ENCODE measurements at places on chromosomes 1 and 21. TPM values are rescaled to one million over a fixed set of nuclear protein-coding genes. Genes with fewer than 3 reads are reported as not detected.
A peak's percentile ranks its signal among the peaks of the same experiment; 100 is the strongest.

GRCh38 chr1:20932437-20932977 is 145.4 kb upstream of the HP1BP3 start:
- H3K27ac ChIP-seq = no peak overlapping the region
- no peaks in the 10 kb centered on the region for H3K27me3 ChIP-seq
- H3K4me1 ChIP-seq = peaks cover 3% of the 10 kb centered on the region
- H3K4me3 ChIP-seq = no peak overlapping the region

The ARHGEF19 gene
- polyA plus RNA-seq = 47.5 TPM

The UBL4B gene
- 0.11 TPM for polyA plus RNA-seq

- no peak overlapping the region for H3K4me3 ChIP-seq
- no peaks in the 10 kb centered on the region for H3K36me3 ChIP-seq
- peaks cover 13% of the 10 kb centered on the region for H3K4me1 ChIP-seq
- no peaks in the 10 kb centered on the region for H3K27me3 ChIP-seq
These were observed 1.4 kb upstream of the ABCA4 start for GRCh38 chr1:94122201-94122970.

- no peaks in the 10 kb centered on the region for H3K27me3 ChIP-seq
- DNase-seq = peak; percentile 90
- peaks cover 36% of the 10 kb centered on the region for H3K36me3 ChIP-seq
- H3K4me3 ChIP-seq = no peak overlapping the region
These were observed 9.9 kb upstream of the CDCA8 start for GRCh38 chr1:37682334-37682987.

DNA sequence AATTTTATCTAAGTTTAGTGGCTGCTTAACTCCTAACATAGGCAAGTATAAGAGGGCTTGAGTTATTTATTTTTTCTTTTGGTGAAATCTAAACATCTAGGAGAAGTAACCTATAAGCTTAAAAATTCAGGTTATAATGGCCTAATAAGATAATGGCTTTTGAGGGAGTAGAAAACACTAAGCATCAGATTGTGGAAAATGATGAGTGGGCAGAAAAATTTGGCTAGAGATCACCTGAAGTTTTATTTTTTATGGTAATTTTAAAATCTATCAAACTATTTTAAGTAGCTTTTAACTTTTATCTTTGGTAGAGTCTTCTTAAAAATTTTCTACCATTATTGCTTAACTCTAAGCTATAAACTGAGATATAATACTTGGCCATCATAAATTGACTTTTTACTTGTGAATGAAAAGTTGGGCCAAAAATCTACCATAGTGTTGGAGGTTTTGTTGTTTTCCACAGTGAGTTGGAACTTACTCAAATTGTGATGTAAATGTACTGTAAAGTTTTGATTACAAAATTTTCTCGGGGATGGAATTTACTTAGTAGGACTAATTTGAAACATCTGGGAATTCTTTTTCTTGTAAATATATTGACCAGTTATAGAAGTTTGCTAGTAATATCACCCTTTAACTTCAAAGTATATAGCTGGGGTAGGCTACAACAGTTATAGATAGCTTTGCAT is 63.9 kb downstream of the USP25 start:
- H3K4me3 ChIP-seq = no peak overlapping the region
- no peak overlapping the region for H3K27ac ChIP-seq
- no peaks in the 10 kb centered on the region for H3K4me1 ChIP-seq
- DNase-seq = no peak
- H3K36me3 ChIP-seq = peaks cover 6% of the 10 kb centered on the region

DNA sequence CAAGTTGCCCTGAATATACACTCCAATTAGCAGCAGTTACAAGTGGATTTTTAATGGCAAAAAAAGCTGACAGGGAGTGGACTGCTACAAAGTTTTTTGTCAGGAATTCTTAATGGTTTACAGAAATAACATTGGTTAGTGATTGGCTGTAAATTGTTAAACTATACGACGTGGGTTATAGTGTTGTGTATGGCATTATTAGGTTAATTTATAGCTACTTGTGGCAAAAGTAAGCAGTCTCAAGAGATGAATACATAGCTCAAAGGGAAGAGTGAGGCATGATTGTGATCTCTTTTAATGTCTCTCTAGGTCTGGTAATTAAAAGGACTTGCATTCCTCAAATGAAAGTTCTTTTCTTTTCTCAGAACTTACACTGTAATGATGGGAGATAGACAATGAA is 75.8 kb upstream of the CD1D start:
- H3K4me3 ChIP-seq = no peak overlapping the region
- no peaks in the 10 kb centered on the region for H3K27me3 ChIP-seq
- no peaks in the 10 kb centered on the region for H3K36me3 ChIP-seq
- no peak overlapping the region for H3K27ac ChIP-seq

DNA sequence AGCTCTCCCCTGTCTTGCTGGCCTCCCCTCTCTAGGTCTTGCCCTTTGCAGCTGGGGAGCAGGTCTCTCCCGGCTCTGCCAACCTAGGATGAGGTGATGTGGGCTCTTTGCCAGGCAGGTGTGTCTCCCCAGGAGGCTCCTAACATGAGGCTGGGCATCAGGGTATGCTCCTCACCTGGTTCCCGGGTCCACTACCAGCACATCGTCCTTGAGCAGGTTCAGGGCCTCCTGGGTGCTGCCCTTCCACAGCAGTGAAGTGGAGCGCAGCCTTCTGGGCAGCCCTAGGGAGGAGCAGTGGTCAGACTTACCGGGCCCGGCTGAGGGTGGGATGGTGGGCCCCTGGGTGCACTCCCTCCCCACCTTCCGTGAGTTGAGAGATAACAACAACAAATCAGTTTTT is 17.5 kb downstream of the LACTBL1 start:
- H3K4me1 ChIP-seq = no peaks in the 10 kb centered on the region
- no peak overlapping the region for H3K27ac ChIP-seq
- peaks cover 15% of the 10 kb centered on the region for H3K27me3 ChIP-seq
- H3K4me3 ChIP-seq = no peak overlapping the region
- H3K36me3 ChIP-seq = no peaks in the 10 kb centered on the region

DNA sequence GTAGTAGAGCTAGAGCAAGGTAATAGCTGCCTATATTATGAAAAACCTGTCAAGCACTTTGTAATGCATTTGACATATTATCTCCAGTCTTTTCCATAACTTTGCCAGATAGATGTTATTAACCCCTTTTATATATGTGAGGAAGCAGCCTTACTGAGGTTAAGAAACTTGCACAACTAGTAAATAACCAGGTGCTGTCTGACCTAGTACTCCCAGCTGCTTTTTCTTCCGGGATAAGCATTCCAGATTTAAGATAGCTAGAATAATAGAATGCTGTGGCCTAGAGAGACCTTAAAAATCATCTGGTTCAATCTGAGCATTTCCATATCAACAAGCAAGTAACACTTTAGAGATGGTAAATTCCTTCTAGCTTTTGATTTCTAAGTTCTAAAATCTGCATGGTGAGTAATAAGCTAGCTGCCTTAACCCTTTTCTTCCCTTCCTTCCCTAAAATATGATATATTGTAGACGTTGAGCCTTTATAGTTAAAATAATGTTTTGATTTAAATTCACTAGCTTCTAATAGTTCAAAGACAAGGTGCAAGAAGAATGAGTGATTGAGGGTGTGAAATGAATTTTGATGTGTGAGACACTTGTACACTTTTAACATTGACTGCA is 1.8 kb downstream of the SH3GLB1 start:
- DNase-seq = no peak
- H3K4me3 ChIP-seq = peak overlapping the region; percentile 83
- no peak overlapping the region for H3K27ac ChIP-seq
- H3K4me1 ChIP-seq = no peaks in the 10 kb centered on the region
- H3K36me3 ChIP-seq = no peaks in the 10 kb centered on the region

All from H1 (cell line).